ENCODE measurements at places on chromosomes 12 and 14.

DNA sequence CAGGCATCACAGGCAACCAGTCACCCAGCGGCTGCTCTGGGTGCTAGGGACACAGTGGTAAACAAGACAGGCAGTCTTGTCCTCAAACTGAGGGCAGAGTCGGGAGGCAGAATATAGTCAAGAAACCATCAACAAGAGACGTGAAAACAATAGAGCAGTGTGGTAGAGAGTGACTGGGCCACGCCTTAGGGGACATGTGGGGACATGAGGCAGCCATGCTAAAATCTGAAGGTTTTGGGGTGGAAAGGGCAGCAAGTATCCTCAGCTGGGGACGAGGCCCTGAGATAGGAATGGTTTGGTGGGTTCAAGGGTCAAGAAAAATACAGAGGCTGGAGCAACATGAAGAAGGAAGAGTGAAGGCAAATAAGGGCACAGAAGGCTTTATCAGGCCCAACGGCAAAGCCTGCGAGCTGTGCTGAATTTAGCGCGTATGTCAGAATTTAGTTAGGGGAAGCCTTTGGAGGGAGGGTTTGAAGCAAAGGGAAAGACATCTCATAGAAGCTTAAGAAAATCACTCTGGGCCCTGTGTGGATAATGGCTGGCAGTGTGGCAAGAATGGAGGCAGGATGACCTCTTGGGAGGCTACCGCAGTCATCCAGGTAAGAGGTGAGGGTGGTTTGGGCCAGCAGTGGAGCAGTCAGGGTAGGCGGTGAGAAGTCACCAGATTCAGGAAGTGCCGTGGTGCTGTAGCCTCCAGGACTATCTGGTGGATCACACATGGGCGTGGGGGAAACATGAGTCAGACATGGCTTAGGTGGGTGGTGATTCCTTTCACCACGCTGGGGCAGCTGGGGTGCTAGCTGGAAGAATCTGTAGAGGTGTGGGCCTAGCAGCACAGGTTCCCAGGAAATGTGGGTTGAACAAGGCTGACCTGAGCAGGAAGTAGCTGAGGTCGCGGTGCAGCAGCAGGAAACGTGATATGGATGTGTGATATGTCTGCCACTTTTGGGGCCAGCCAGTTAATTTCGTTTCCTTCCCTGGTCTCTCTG lies 3.0 kb downstream of the EVL start:
- DNase-seq, result no peak

- DNase-seq, result no peak
These were observed 254.8 kb downstream of the PDZRN4 start for GRCh38 chr12:41442896-41443295.

DNA sequence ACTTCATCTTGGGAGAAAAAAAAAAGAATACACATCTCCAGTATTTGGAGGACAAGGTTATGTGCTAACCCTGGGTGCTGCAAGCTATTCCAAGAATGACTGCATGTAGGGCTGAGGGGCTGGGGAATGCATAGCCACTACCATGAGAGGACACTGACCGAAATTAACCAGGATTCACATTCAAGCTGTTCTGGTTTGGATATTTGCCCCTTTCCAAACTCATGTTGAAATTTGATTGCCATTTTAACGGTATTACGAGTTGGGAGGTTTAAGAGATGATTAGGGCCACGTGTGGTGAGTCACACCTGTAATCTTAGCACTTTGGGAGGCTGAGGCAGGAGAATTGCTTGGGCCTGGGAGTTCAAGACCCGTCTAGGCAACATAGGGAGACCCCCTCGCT lies 18.5 kb upstream of the MARK3 start:
- DNase-seq, result no peak

- DNase-seq, result peak; percentile 31
These were observed 394.2 kb downstream of the SOX5 start for GRCh38 chr12:23555180-23555824.

DNA sequence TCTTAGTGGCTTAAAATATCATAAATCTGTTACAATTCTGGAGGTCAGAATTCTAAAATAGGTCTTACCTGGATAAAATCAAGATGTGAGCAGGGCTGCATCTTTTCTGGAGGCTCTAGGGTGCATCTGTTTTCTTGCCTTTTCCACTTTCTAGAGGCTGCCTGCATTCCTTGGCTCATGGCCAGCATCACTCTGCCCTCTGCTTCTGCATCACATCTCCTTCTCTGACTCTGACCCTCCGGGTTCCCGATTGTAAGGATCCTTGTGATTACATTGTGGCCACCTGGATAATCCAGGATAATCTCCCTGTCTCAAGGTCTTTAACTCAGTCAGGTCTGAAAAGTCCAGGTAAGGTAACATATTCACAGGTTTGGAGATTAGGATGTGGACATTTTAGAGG lies 11.0 kb upstream of the BMP4 start:
- no peak for DNase-seq

- DNase-seq, result no peak
These were observed 1.7 kb downstream of the LMBR1L start for GRCh38 chr12:49108958-49109404.

DNA sequence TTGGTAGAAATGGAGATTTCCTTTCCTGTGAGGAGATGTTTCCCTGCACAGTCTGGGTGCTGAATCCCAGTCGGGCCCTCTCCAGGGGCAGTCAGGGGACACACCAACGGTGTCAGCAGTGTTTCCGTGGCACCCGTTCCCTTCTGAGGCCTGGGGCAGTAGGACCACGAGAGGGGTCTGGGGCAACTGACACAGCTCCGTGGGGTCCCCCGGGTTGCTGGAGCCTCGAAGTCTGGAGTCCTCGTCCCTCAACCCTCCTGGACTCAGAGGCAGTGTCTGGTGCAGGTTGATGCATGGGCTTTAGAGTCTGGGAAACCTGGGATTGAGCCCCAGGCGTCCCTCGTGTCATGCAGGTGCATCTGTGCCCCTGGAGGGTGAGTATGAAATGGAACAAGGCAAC lies 327.3 kb downstream of the ADGRD1 start:
- DNase-seq, result no peak

GRCh38 chr14:45039390-45039789 lies 44.5 kb upstream of the PRPF39 start:
- no peak for DNase-seq

- DNase-seq, result no peak
These were observed 1044.8 kb downstream of the BCL11B start for GRCh38 chr14:98227000-98227726.

- no peak for DNase-seq
These were observed 137.5 kb downstream of the TMEM117 start for GRCh38 chr12:43973385-43973784.

DNA sequence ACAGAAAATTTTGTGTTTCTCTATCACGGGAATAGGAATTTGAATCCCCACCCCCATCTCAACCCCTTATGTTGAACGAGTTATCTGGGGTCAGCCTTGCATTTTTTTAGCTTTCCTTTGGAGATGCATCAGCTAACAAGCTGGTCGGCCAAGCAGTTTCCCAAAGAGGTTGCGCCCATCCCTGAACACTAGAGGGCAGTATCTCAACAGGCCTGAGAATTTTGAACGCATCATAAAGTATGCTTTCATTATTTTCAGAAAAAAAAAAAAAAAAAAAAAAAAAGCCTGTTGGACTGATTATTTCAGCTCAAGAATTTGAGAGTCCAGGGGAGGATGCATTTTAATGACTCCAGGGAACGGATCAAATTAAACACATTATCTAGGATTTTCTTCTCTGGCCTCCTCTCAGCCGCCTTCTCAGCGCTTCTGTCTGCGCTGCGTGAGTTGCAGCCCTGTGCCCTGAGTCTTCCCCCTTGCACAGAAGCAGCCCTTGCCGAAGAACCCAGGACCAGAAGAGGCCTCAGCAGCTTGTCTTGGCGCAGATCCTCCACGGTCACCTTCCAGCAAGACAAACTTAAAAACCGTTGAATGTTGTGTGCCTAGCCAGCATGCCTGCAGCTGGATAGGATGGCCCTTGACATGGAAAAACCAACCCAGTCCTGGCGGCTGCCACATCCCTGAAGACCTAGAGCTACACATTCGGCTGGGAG lies 76.6 kb upstream of the GZMB start:
- DNase-seq, result peak; percentile 65
